ENCODE measurements at places on chromosomes 2 and 18.

DNA sequence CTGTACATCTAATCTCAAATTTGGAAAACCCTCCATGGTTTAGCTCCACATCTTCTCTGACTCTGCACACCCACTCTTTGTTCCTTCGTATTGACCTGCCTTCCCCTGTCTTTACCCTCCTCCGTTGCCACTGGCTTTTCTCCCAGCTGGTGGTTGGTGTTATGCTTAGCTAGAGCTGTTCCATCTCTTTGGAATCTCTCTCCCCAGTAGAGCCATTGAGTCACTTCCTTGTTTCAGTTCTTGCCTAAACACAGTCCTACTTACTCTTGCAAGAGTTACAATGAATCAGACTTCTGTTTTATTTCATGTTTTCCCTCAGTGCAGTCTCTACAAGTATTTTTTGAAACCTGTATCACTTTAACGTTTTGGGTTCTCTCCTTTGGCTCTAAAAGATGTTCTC lies 263.9 kb downstream of the LTBP1 start:
- DNase-seq: no peak

DNA sequence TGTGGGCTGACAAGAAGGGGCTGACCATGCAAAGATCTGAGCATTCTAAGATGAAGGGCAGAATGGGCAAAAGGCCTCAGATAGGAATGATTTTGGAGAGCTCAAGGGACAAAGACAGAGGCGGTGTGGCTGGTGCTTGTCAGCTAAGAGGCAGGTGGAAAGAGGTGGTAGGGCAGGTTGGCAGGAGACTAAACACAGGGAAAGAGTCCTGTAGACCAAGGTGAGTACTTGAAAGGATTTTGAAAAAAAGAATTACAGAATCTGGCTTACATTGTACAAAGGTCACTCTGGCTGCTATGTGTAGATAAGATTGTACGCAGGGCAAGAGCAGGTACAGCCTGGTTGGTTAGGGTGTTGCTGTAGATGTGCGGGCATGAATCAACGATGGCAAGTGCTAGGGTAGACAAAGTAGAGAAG lies 50.6 kb downstream of the STK39 start:
- DNase-seq: no peak

- no peak for DNase-seq
Measured at GRCh38 chr18:77052297-77052982, 80.1 kb downstream of the MBP start.

DNA sequence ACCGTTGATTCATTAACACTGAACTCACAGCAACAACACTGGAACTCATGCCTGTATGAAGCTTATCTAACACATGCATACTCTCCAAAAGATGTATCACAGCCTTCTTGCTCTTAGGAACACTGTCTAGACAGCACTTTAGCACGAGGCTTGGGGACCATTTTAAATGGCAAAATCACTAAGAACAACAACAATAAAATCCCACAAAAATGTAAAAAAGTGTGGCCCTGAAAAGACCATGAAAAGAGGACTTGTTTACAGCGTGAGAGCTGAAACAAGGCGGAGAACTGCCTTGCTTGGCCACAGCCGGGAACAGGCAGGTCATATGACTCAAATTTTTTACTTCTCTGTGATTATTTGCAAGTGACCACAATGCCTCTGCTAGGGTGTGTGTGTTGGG lies 48.1 kb downstream of the CHN1 start:
- DNase-seq: no peak

DNA sequence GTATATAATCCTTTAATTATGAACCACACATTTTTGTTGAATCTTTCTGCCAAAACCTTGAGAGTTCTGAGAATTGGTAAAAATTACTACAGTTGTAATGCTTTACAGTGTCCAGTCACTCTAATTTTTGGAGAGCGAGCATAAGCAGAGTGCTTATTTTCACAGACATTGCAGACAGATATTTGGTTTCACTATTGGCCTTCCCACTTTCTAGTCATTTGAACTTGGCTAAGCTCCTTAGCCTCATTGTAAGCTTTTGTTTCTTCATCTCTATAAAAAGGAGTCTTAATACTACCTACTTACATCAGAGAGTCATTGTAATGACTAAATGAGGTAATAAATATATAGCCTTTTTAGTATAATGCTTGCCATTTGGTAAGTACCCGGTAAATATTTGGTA lies 80.4 kb downstream of the LCLAT1 start:
- no peak for DNase-seq

GRCh38 chr2:166000401-166000800 lies 46.8 kb upstream of the TTC21B start:
- no peak for DNase-seq

GRCh38 chr18:4203568-4204437 lies 251.3 kb downstream of the DLGAP1 start:
- DNase-seq: no peak

GRCh38 chr2:208548700-208549099 lies 142.1 kb downstream of the PTH2R start:
- no peak for DNase-seq

- no peak for DNase-seq
Measured at GRCh38 chr2:28755421-28755820, 3.8 kb downstream of the PPP1CB start.

GRCh38 chr18:55088000-55088401 lies 128.7 kb upstream of the CCDC68 start:
- no peak for DNase-seq

DNA sequence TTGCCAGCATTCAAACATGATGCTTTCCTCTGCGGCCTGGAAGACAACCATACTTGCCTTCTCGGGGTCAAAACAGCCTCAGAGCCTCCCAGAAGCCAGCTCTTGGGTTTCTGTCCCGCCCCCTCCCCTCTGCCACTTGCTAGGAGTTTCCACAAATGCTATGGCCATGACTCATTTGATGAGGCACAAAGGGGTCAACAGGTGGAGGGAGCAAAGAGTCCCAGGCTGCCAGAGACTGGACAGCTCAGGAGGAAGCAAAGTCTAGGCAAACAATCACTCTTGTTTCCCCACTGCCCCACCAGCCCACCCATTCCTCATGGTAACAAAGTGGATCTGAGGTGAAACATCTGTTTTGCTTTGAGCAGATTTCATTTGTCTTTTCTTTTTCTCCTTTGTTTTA lies 551.1 kb downstream of the TNS1 start:
- no peak for DNase-seq

DNA sequence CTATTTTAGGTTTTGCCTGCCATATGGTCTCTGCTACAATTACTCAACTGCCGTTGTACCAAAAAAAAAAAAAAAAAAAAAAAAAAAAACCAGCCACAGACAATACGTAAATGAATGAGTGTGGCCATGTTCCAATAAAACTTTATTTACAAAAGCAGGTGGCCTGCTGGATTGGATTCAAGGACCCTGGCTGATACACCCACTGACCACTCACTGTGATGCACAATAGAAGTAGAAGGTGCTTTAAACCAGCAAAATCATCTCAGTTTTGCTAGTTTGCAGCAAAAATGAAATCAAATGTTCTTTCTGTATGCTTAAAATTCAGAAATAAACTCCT lies 137.4 kb downstream of the AKAIN1 start:
- DNase-seq: no peak

- no peak for DNase-seq
Measured at GRCh38 chr2:40400336-40400953, 51.4 kb downstream of the SLC8A1 start.

- DNase-seq: no peak
Measured at GRCh38 chr2:7666596-7667259, 749.5 kb downstream of the RNF144A start.

GRCh38 chr2:69043736-69044400 lies 30.9 kb downstream of the ANTXR1 start:
- DNase-seq: no peak

Measured in stimulated activated CD4-positive, alpha-beta T cell treated with anti-CD3 and anti-CD28 coated beads, Interleukin-1b, Interleukin-23, amount 100 ng/mL, for 24 hours (primary cell).